ENCODE measurements at places on chromosomes 5 and 9.
A peak's percentile ranks its signal among the peaks of the same experiment; 100 is the strongest.

DNA sequence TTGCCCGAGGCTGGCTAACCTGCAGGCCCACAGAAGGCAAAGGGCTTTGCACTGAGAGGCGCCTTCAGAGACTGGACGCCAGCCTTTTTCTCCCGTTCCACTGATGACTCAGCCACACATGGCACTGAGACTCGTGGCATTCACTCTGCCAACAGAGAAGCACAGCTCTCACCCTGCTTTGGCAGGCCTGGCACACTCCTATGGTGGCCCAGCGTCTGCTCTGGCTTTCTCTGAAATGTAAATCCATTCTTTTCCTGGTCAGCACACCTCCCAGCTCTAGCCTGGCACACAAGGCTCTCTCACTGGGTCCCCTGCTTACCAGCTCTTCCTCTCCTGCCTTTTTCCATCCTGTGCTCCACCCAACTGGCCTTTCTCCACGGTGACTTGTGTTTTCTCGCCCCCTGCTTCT is 5.9 kb upstream of the MELK start:
- DNase-seq, result no peak

DNA sequence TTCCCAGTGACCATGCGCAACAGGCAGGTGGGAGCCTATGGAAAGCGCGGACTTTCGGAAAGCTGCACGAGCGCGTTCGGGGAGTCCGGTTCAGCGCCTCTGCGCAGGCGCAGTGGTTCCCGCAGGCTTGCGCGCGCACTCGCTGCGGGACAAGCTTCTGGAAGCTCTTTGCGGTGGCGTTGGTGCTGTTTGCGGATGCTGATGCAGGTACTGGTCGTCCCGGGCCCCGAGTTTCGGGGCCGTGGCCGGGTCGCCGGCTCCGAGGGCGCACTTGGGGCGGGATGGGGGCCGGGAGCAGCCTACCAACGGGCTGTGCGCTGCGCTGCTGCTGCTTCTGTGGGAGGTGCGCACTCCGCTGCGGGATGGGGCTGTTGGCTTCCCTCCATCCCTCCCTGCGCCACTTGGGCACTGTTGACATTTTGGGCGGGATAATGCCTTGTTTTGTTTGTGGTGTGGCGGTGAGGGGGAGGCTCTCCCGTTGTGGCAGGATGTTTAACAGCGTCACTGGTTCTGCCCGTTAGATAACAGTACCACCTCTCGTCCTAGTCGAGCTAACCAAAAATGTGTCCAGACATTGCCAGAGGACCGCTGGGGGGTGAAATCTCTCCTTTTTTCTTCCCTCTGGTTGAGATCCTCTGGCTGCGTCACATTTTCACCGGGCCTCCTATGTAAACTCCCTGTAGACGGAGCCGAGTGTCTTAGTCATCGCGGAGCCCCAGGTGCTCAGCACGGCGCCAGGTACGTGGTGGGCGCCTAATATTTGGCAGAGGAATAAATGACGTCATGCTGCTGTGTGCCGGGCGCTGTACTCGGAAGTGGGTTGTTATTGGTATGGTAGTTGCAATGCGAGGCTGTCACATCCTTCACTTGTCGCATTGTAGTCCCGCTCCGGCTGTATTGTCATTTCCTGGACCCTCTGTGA is at the start of gene ZNF483:
ZNF483 (plus strand) TSS at position 124 of the 922 bp plus-strand sequence. CDS start 2,217 bp downstream, outside the sequence.
- DNase-seq, result peak; percentile 67

DNA sequence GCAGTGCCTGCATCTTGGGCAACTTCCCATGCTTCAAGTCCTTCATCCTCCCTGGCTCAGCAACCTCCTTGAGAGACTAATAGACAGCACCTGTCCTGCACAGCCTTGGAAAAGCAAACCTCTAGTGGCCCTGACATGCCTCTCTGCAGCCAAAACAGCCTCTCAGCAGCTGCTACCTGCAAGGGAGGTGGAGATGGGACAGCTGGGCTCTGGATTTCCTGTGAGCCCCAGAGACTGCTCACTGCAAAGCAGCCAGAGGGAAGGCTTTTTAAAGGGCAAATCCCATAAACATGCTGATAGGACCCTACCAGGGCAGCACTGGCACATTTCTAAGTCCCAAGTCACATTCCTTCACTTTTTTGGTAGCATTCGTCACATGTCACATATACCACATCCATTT is 31.5 kb upstream of the MYORG start:
- no peak for DNase-seq

DNA sequence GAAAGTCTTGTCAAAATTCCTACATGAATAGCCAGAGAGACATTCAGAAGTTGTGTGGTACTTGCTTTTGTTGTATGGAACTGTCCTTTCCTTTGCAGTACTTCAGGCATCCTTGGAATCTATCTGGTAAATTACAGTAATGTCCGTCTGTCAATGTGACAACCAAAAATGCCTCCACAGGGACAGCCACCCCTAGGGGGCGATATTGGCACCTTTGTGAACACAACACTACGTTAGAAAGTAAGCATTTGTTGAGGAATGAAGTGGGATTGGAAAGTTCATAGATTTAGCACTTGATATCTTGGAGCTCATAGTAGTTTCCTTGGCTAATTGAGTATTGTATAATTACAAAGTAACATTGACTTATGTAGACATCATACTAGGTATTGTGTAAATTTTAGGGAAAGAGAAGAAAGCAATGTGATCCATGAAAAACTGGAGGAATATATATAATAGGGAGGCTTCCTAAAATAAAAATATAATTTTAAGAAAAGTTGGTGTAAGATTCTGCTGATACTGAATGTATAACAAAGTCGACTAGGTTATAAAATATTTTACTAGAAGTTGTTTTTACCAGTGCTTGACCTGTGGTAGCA is 32.7 kb downstream of the TMEFF1 start:
- DNase-seq, result peak; percentile 51

GRCh38 chr5:125014202-125014601 is 267.8 kb upstream of the ZNF608 start:
- no peak for DNase-seq

- DNase-seq, result peak; percentile 64
These were observed 89.0 kb upstream of the MAP1B start for GRCh38 chr5:72018143-72018803.

Measured in GM13976 (cell line).